ENCODE measurements at places on chromosomes 4 and X.

DNA sequence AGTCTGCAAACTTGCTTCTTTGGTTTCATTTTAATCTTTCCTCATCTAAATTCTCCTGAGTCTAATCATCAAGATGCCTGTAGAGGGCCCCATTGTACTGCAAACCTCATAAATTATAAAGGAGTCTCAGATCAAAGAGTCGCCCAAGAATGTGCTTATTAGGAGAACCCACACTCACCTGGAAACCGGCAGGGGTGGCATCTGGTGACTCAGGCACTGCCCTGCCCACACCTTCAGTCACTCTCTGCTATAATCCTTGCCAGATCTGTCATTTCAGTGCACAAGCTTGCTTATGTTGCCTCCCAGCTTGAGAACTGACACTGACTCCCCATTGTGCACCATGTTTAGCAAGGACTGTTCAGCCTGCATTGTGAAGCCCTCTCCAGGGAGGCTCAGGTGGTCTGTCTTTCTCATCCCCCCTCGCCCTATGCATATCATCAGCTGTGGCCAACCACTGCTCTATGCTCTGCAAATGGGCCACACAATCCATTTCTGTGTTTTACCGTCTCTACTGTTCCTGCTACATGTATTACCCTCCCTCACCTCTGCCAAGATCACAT, 12.4 kb downstream of the EPGN start:
- DNase-seq, result peak; percentile 9

GRCh38 chr4:18020145-18020670, 1.3 kb downstream of the LCORL start:
- no peak for DNase-seq

DNA sequence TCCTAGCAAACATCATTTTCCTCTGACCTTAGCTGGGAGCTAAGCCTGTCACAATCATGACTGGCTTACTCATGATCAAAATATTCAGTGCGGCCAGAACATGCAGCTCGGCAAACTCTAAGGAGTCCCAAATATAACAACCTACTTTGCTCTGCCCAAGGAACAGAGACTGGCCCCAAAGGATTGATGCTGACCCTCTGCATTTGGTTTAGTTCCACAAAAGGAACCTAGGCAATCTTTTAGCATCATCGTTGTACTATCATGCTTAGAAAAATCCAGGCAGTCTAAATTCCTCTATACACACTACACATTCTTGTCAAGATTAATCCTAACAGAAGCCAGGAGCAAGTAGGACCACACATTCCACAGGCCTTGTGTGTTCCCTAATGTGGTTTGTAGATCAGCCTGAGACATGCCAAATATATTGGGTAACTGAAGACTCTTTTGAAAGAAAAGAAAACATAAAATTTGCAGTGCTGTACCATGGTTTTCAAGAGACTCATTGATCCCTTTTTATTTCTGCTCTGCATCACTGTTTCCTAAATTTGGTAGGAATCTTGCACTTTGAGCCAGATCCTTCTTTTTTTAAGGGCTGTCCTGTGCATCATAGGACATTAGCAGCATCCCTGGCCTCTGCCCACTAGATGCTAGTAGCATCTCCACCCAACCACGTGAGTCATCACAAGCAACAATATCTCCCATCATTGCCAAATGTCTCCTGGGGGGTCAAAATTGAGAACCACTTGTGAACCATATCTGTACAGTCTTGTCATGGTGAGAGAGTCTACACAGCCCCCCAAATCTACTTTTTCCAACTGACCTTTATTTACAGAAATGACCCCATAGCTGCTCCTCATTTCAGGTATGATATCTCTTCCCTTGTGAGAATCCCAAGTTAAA, 17.6 kb upstream of the CC2D2A start:
- DNase-seq, result no peak

- peak; percentile 51 for DNase-seq
Observed at GRCh38 chrX:1242891-1243402, 25.7 kb upstream of the CSF2RA start.

DNA sequence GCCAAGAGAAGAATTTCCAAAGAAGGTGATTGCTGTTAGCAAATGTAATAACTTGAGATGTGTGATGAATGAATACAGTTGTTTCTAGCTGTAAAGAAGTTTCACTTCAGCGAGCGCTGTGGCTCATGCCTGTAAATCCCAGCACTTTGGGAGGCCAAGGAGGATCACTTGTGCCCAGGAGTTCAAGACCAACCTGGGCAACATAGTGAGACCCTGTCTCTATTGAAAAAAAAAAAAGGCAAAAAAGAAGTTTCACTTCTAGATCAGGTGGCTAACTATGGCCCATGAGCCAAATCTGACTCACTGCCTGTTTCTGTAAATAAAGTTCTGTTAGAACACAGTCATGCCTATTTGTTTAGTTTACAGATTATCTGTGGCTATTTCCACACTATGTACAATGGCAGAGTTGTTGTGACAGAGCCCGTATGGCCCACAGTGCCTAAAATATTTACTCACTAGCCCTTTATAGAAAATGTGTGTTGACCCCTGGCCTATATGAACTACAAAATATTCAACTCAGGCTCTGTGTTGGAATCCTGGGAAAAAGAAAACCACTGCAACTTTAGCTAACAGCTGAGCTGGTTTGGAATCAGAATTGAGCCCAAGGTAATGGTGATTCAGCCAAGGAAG, 54.1 kb upstream of the PRPS1 start:
- no peak for DNase-seq

DNA sequence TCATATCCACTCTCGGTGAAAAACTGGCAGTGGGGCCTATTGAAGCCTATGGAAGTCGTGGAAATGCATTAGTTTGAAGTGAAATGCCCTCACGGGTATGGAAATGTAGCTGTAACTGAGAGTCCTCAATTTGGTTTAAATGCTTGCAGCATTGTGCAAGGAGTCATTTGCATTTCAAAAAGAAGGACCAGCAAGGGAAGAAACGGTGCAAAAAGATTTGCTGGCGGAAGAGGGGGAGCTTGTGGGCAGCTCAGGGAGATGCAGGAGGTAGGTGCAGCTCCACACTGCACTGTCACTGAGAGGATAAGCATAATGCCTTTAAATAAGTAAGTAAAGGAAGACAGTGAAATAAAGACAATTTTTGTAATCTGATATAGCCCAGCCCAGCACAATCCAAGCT, 400.4 kb upstream of the DIPK2B start:
- no peak for DNase-seq

DNA sequence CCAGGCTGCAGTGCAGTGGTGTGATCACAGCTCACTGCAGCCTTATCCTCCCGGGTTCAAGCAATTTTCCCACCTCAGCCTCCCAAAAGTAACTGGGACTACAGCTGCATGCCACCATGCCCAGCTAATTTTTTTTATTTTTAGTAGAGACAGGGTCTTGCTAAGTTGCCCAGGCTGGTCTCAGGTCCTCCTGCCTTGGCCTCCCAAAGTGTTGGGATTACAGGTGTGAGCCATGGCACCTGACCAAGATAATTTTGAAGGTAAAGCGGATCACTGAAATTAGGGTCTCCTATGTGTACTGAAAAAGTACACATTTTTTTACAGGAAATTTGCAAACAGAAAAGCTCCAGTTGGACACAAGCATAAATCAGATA, 4.8 kb downstream of the SAT1 start:
- no peak for DNase-seq

DNA sequence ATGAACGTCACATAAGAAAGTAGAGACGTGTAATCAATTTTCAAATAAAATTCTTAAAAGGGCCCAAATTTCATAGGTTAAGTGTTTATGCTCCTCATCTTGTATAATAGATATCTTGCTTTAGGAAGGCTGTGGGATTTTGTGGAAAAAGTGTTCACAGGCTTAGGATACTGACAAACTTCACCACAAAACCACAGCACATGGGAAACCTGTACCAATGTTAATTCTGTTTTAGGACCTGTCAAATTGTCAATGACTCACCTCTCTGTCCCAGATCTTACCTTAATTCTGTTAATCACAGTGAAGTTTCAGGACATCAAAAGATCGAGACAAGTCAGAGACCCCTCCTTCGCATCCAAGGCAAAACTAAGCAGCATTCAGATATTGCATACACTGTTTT, 24.2 kb downstream of the FGFBP1 start:
- DNase-seq, result no peak

GRCh38 chrX:44244008-44244407, 99.5 kb downstream of the EFHC2 start:
- DNase-seq, result no peak

DNA sequence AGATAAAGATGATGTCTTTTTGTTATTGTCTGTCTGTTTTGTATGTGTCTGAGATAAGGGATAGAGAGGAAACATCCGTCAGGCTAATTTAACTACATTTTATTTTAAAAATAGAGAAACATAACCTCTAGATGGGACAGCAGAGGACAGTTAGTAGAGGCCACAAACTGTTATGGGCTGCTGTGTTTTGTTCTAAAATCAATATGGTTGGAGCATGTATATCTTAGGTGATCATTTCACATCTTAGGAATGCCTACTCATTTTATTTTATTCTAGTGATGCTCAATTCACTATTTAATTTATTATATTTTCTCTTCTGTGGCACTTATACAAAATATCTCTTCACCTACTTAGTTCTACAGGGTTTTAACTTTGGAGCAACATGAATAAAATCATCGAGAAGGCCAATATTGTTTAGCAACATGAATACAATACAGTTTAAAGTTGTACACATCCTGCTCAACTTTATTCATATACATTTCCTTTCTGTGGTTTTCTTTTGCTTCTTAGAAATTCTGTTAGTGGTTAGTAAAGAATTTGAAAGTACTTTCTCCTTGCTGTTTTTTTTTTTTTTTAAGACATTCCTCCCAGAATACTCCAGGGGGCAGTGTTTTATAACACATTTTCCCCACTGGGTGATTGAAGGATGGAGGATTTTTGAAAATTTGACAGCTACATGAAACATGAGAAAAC, 392.9 kb downstream of the UNC5C start:
- DNase-seq, result no peak

DNA sequence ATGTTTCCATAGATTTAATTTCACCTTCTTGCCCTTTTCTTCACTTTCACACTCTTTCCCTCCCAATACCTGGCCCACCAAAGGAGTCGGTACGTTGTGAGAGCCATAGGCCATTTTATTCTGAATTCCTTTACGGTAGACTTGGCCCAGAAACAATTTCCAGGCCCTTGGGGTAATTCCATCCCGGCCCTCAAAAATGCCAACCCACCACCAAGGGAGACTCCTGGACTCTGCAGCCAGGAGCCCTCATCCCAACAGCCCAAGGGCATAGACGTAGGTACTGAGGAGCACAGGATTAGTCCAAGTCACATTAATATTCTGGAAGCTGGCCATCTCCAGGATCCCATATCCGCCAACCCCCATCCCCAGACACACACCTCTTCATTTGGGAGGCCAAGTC, 102.9 kb downstream of the LIMCH1 start:
- no peak for DNase-seq

GRCh38 chr4:107472265-107472948, 247.6 kb downstream of the PAPSS1 start:
- no peak for DNase-seq
